ENCODE measurements at places on chromosomes 2 and 18.

- no peak for DNase-seq
These were observed 621.2 kb downstream of the CNTNAP5 start for GRCh38 chr2:124646166-124646815.

DNA sequence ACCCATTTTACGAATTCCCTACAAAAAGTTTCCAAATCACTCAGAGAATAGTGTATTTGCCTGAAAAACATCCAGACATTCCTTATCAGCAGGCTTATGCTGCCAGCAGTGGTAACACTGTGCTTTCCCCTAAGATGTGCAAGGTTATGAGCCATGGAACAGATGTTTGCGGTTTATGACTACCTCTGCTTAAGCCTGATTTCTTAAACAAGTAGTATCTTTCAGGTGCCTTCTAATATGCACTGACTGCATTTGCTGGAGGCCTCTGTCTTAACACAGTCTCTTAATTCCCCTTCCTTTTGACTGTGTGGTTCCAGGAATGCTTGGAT lies 54.8 kb downstream of the CDC42EP3 start:
- DNase-seq: no peak

GRCh38 chr2:23532391-23533337 lies 147.7 kb downstream of the KLHL29 start:
- no peak for DNase-seq

GRCh38 chr2:148172131-148172753 lies 151.4 kb downstream of the MBD5 start:
- DNase-seq: no peak

- peak; percentile 67 for DNase-seq
These were observed 34.6 kb downstream of the TGFBRAP1 start for GRCh38 chr2:105294844-105295481.

- no peak for DNase-seq
These were observed 124.0 kb upstream of the CAVIN2 start for GRCh38 chr2:191970867-191971266.

DNA sequence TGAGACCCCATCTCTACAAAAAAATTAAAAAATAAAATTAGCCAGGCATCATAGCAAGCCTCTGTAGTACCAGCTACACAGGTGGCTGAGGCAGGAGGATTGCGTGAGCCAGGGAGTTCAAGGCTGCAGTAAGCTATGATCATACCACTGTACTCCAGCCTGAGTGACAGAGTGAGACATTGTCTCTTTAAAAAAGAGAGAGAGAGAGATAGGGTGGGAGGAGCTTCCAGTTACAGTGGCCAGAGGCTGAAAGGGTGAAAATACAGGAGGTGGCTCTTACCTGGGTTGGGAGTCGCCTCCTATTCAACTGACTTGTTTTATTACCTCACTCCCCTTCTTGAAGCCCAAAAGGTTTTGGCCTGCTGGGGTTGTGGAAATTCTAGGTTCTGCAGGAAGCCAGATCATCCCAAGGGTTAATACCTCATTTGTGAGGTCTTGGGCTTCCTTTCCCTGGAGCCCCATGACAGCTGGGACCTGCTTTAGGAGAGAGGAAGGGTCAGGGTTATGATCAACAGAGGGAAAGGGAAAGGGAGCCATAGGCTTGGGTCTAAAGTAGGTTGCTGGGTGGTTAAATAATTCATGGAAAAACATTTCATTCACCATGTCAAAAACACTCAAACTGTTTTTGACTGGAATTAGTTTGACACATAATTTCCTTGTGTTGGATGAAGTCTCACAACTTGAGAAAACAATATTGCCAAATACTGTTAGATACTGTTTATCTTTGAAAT lies 17.4 kb downstream of the DYNC2LI1 start:
- no peak for DNase-seq

- DNase-seq: no peak
These were observed 12.9 kb downstream of the SMARCAL1 start for GRCh38 chr2:216425008-216425787.

GRCh38 chr2:144456680-144457079 lies 63.2 kb downstream of the ZEB2 start:
- DNase-seq: peak; percentile 59

GRCh38 chr2:169031202-169031601 lies at the start of gene ABCB11:
TSS of gene ABCB11 (minus strand) at chr2:169031324. CDS start at chr2:169018125, 13,199 bp downstream.
- no peak for DNase-seq

GRCh38 chr2:127034883-127035611 lies 71.9 kb downstream of the BIN1 start:
- no peak for DNase-seq

DNA sequence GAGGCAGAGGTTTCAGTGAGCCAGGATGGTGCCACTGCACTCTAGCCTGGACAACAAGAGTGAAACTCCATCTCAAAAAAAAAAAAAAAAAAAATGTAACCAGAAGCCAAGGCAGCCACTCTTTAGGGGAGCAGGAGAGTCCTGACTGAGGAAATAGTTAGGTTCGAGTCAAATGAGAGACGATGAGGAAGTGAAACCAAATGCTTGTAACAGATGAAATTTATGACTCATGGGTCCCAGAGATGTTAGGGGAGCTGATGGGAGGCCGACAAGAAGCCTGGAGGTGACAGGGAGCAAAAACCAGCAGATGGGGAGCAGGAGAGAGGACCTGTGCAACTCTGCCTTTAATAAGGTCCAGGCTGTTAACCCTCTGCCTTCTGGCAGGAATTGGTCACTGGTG lies 756.1 kb upstream of the DDX18 start:
- no peak for DNase-seq

GRCh38 chr2:54755641-54756326 lies 32.3 kb downstream of the EML6 start:
- no peak for DNase-seq

- DNase-seq: peak; percentile 67
These were observed 4.3 kb downstream of the VAPA start for GRCh38 chr18:9918016-9918680.

GRCh38 chr2:240869109-240869955 lies 708 bp downstream of the AGXT start:
- DNase-seq: no peak

DNA sequence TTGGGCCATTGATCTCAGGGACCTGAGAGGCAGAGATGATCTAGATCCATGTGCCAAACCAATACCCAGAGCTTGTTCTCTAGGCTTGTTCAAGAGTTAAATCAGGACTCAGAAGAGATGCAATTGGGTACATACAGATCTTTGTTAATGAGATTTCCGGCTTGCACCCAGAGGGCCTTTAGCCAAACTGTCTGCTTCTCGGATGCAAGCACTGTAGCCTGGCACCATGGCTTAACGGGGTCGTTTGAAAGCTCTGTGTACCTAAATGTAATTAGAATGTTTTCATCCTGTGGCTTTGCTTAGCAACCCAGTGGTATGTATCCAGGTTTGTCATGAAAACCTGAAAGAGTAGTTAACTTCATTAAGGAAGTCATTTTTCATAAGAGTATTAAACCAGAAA lies 94.2 kb downstream of the TPGS2 start:
- DNase-seq: no peak

DNA sequence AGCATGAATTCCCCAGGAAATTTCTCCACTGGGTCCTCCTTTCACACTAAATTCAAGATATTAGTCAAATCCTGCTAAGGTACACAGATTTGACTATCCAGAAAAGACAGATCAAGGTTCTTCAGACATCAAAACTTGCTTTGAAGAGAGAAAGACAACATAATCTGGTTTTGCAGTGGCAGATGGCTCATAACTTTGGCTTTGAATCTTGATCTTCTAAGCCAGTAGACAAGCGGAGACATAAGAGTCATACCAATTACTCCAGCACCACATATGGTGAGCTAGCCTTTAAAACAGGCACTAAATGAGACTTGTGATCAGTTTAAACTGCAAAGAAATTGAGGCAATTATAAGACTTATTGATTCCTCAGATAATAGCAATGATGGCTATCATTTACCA lies 29.3 kb downstream of the PDE11A start:
- DNase-seq: no peak

- peak; percentile 87 for DNase-seq
These were observed 389.6 kb upstream of the CDH19 start for GRCh38 chr18:66993492-66993891.

- DNase-seq: no peak
These were observed 357.2 kb upstream of the EPHA4 start for GRCh38 chr2:221929259-221929658.

- DNase-seq: peak; percentile 68
These were observed 292.7 kb downstream of the BCL11A start for GRCh38 chr2:60260639-60261296.

- no peak for DNase-seq
These were observed 83.9 kb upstream of the SLC39A10 start for GRCh38 chr2:195572895-195573683.

DNA sequence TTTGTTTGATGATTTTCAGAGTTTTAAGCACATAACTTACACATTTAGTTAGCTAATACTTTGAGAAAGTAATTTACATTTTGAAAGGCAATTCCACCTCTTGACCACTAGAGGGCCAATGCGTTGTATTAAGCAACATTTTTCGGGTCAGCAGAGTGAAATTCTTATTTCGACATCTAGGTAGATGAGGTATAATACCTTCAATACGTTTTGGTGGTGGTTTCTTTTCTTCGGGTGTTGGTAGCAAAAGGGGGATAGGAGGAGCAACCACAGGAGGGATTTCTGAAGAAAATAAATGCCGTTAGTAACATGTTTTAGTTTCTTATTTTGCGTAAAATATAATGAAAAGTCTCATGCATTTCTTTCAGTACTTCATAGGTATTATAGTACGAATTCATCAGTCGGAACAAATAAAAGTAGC lies 106.3 kb downstream of the TTN start:
- peak; percentile 62 for DNase-seq

DNA sequence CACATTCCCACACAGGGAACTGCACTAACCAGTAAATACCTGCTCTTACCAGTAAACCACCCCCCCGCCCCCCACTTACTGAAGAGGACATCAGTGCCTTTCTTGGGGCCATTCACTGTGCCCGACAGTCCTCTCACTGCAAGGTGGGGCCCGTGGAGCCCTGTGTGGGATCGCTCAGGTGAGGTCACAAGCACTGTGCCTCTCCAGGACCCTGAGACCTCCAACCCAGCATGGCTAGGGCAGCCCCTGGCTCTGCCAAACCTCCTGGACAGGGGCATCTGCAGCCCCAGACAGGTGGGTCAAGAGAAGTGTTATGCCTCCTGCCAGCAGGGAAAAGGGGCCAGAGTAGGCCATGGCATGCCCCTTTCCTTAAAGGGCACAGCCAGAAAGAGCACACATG lies 6.7 kb upstream of the NEURL3 start:
- DNase-seq: no peak

- DNase-seq: no peak
These were observed 105.4 kb downstream of the POLR1A start for GRCh38 chr2:86000131-86000937.

DNA sequence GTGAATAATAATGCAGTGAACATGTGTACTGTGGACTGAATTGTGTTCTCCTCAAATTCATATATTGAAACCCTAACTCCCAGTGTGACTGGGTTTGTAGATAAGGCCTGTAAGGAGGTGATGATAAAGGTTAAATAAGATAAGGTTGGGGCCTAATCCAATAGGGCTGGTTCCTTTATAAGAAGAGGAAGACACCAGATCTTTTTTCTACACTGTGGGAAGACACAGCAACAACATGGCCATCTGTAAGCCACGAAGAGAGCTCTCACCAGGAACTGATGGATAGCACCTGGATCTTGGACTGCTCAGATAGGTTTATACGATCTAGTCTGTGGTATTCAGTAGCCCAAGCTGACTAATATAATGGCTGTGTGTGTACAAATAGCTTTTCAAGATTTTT lies 66.8 kb downstream of the BMPR2 start:
- no peak for DNase-seq

- DNase-seq: peak; percentile 86
These were observed 14.1 kb downstream of the MC4R start for GRCh38 chr18:60358516-60358915.

DNA sequence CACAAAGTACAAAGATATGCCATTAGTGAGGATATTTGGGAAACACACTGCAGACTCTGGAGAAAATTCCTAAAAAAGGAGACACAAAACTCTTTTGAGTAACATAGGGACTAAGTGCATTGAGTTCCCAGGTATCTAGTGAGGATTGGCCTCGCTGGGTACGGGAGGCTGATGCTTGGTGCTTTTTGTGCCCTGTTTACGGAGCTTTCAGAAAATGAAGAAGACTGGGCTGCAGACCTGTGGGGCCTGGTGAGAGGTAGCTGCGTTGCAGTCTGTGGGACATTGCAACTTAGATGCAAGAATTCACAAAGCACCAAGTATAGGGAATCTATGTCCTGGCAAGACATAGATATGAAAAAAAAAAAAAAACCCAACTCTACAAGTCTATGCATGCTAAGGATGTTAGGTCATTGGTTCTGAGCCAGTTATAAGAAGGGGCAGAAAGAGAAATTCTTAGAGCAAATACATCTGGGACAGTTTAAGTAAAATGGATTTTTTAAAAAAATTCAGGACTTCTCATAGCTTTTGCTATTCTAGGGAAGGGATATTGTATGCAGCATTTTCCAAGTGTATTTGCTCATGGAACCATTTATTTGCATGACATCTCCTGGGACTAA lies 156.0 kb downstream of the SLC4A3 start:
- DNase-seq: no peak

DNA sequence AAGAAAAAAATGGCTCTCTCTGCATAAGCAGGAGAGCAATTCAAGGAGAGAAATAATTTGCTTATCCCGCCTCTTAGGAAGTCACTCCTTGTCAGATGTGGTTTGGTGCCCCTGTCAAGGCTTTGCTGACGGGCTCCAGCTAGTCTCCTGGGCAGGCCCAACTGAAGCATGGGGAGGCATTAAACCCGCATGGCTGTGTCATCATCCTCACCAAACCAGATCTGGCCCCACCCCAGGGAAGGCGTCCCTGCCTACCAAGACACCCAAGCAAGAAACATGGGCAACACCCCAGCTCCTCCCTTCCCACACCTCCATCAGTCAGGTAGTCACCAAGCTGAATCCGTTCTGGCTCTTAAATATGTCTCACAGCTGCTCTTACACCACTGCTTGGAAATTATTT lies 108.0 kb downstream of the SGPP2 start:
- DNase-seq: no peak

- DNase-seq: no peak
These were observed 206.2 kb downstream of the ARL4C start for GRCh38 chr2:234290671-234291070.

DNA sequence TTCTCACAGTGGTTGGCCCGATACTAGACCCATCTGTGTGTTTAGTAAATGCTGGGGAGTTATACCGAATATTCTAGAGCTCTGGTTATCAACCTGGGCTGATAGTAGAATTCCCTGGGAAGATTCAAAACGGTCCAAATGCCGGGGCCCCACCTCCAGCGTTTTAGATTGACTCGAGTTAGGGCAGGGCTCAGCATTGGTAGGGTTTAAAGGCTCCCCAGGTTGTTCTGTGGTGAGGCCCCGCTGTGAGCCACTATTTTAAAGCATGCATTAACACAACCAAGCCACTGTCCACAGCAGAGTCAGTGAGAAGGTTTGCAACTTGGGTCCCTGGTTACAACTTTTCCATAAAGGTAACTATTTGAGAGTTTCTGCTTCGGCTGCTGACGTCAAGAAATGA lies 73.6 kb downstream of the DYSF start:
- DNase-seq: no peak
